Stimulated activated CD4-positive, alpha-beta T cell treated with anti-CD3 and anti-CD28 coated beads, Interleukin-1b, Interleukin-23, amount 100 ng/mL, for 48 hours (primary cell): ENCODE measurements at places on chromosomes 1 and 21.

DNA sequence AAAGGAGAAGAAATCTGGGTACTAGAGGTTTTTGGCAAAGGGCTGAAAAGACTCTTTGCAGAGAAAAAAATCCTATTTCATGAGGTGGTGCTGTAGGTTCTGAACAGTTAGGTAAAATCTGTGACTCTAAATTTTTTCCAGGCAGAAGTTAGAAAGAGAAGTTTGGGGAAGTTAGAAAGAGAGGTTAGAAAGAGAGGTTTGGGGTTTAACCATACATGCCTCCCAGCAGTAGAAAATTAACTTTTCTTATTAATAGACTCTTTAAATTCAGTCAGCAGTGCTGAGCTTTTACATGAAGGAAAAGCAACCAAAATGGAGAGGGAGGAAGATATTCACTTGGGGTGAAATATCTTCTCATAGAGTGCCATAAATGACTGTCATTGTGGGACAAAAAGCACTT is 12.2 kb downstream of the AMY1C start:
- no peak for DNase-seq

DNA sequence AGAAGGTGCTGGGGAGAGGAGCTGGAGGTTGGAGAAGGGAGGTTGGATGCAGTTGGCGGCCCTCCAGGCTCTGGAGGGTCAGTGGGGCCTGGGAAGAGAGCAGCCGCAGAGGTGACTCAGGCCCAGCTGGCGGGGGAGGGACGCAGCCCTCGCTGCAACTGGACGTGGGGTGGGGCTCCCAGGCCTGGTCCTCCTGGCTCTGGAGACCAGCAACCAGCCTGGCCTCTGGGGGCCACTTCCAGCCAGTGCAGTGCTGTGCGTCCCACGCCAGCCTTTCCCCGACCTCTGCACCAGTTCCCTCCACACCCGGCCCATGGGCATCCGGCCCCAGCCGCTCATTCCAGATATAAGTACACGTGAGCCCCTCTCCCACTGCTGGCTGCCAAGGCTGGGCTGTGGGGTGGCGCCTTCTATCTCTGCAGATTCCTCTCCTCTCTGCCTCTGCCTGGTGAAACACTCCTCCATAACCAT is 38.0 kb upstream of the COL18A1 start:
- no peak for DNase-seq

- no peak for DNase-seq
Measured at GRCh38 chr1:21220815-21221214, 44.1 kb upstream of the EIF4G3 start.

DNA sequence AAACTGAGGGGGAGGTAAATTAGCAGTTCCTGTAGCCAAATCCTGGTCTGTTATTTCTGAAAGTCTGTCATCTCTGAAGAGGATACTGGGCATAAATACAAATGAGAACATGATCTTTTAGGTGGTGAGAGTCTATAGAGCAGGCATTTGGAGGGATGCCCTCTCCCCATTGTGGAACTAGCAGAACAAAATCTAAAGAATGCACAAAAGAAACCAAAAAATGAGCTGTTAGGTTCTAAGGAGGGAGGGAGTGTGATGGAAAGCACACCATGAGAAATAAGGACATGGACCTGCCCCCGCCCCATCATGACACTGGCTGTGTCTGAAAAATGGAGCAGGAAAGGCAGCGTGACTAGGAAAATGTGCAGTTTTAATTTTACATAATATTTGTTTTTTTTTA is 262.0 kb downstream of the KIF26B start:
- DNase-seq: no peak

DNA sequence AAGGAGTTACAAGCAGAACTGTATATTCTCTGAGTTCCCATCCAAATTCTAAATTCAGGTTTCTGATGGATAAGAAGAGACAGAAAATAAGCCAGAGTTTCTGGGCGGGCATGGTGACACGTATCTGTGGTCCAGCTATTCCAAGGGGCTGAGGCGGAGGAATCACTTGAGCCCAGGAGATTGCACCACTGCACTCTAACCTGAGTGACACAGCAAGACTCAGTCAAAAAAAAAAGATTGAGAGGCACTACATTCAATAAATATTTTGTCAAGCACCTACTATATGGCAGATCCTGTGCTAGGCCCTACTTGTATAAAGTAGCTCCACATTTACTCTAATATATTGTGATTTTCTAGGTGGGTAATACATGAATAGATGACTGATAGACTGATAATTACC is 6.4 kb upstream of the FRRS1 start:
- DNase-seq: no peak

GRCh38 chr21:28884481-28884880 is 108.2 kb downstream of the LTN1 start:
- DNase-seq: no peak

DNA sequence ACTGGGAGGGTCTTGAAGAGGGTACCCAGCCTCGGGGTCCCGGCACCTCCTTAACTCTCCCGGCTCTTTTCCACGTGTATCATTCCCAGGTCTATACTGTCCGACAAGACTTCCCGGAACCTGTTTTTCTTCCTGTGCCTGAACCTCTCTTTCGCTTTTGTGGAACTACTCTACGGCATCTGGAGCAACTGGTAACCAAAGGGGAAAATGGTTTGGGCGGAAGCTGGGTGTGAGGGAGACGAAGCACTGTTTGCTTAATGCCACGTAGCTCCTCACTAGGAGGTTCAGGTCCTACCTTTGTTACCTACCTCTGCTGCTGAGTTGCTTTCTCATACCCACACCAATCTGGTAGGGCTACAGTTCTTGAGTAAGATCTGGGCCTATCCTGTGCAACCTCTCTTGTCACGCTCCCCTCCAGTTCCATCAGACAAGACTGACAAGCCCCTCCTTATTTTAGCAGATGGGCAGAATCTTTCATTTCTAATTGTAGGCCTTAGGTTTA is 642 bp downstream of the SLC30A7 start:
- peak; percentile 65 for DNase-seq
